ENCODE measurements at places on chromosomes 7 and 10. TPM values are rescaled to one million over a fixed set of nuclear protein-coding genes. Genes with fewer than 3 reads are reported as not detected.

The METTL27 gene
- 2.8 TPM for total RNA-seq

The GLI3 gene
- 0.12 TPM for total RNA-seq

The MPP7 gene
- 20.2 TPM for total RNA-seq

The ALOX5 gene
- total RNA-seq, result 6.7 TPM

The WDR86 gene
- total RNA-seq, result 0.77 TPM

The HKDC1 gene
- 10.9 TPM for total RNA-seq

The ANLN gene
- total RNA-seq, result 100 TPM

The PLAC9 gene
- total RNA-seq, result not detected

The MKX gene
- not detected for total RNA-seq

The AKR1C8 gene
- 0.27 TPM for total RNA-seq

The IQUB gene
- total RNA-seq, result not detected

The GRK5 gene
- total RNA-seq, result 26.0 TPM

The CRHR2 gene
- not detected for total RNA-seq

The HYAL4 gene
- 0.54 TPM for total RNA-seq

The SHH gene
- total RNA-seq, result not detected

The MUC3A gene
- not detected for total RNA-seq

DNA sequence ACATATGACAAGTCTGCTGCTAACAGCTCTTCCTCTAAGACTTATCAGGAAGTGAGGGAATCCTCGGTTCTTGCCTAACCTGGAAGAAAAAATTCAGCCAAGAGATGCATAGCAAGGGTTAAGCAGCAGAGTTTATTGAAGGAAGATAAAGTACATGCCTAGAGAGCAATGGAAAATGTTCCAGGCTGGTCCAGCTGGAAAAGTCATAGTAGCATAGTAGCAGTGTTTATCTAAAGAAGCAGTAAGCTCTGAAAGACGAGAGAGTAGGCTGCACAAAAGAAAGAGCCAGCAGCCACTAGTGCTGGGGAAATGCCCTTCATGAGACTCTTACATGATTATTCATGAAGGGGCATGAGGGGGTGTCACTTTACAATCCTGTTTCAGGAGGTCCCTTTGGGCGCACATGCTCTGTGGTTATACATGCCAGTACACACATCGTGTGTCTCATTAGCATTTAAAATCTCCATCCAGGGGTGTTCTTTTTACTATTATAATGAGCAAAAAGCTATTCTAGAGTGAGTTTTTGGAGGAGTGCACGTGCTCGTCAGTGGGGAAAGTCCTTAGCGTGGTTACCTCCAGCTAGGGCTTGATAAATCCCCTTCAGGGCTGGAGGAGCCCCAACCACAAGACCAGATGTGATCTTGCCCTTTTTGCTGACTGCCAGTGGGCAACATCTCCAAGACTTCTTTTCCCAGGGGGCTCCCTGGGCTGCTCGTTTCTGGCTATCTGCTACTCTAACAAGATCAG is 716.1 kb downstream of the PARD3 start:
- H3K4me1 ChIP-seq, result no peaks in the 10 kb centered on the region
- no peak overlapping the region for H3K27ac ChIP-seq
- H3K36me3 ChIP-seq, result no peaks in the 10 kb centered on the region
- H3K27me3 ChIP-seq, result no peaks in the 10 kb centered on the region

DNA sequence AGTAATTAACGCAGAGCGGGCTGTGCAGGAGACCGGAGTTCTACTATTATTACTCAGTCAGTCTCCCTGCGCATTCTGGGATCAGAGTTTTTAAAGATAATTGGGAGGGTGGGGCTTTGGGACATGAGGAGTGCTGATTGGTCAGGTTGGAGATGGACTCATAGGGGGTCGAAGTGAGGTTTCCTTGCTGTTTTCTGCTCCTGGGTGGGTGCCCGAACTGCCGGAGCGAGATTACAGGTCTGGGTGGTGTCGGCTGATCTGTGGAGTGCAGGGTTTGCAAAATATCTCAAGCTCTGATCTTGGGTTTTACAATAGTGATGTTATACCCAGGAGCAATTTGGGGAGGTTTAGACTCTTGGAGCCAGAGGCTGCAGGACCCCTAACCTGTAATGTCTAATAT is 3.9 kb upstream of the LRRC27 start:
- H3K27ac ChIP-seq, result no peak overlapping the region
- peaks cover 58% of the 10 kb centered on the region for H3K36me3 ChIP-seq
- no peaks in the 10 kb centered on the region for H3K27me3 ChIP-seq
- DNase-seq, result no peak

DNA sequence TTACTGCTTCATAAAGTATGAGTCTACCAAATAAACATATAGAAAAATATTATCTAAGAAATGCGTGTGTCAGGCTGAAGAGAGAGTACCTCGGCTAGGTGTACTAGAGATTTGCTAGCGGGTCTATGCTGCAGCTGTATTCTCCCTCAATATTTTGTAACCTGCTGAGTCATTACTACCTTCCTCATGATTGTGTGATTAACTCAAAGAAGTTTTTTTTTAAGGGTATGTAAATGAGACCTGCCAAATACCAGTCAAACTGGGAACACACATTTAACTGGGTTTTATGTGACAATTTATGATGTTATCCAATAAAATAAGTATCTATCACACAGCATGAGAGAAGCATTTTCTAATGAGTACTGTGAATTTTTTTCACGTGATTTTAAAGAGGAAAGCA is 180.4 kb downstream of the RNF133 start:
- H3K27me3 ChIP-seq, result no peaks in the 10 kb centered on the region
- no peaks in the 10 kb centered on the region for H3K36me3 ChIP-seq
- no peak overlapping the region for H3K27ac ChIP-seq
- no peak for DNase-seq
- no peak overlapping the region for H3K4me3 ChIP-seq
- no peaks in the 10 kb centered on the region for H3K4me1 ChIP-seq

DNA sequence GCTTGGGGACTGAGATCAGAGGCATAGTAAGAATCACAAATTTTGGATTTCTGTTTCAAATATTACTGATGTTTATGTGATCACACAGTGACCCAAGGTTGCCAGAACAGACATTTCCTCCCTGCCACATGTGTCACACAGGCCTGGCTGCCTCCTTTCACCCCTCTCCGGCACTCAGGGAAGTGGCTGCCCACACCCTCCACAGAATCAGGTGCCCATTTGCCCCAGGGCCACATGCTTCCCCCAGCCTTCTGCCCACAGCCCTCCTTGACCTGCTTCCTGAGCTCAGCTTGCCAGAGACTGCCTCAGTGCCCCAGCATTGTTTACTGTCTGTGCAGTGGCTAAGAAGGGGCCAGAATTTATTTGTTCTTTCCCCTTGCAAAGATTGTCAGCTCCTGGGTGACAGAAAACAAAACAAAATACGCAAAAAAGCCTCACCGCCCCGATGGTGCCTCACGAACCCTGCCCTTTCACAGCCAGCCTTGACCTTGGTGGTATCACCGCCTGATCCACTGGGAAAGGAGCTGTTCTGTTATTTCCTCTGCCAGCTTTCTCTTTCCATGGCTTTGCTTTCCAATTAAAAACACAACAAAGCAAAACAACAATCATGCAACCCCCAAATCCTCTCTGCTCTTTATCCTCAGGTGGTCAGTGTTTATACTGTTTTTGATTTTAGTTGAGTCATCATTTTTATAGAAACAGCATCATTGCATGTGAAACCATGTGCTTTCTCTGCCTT is 52.8 kb downstream of the CHN2 start:
- peaks cover 7% of the 10 kb centered on the region for H3K27me3 ChIP-seq
- DNase-seq, result no peak
- H3K4me3 ChIP-seq, result no peak overlapping the region
- peaks cover 18% of the 10 kb centered on the region for H3K4me1 ChIP-seq
- no peak overlapping the region for H3K27ac ChIP-seq

DNA sequence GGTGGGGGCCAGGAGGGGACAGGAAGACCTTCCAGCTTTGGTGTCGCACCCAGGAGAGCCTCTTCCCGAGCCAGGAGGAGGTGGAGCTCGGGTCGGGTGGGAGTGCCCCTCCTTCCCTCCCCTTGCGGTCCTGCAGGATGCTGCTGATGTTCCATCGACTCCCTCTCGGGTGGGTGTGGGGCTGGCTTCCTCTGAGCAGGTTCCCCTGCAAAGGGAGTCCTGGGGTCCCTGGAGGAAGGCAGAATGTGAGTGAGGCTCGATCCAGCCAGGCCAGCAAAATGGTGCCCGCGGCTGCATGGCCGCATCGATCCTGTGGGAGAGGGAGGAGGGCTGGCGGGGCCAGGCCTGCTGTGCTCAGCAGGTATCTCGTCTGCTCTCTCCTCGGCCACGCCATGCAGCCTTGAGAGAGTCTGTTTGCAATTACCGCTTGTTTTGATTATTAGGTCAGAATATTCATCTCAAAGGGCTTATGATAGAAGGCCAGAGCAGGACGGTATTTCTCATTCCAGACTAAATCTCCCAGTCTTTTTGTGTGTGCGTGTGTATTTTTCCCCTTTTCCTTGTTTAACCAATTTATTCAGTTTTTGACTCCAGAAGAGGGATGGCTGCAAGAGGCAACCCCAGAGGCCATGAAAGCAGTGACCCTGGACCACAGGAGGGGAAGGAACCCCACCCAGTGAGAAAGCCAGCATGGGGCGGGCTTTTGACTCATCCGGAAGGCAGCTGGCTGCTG is 137.3 kb upstream of the ZMIZ1 start:
- H3K4me1 ChIP-seq, result no peaks in the 10 kb centered on the region
- no peak overlapping the region for H3K4me3 ChIP-seq
- no peaks in the 10 kb centered on the region for H3K27me3 ChIP-seq
- H3K36me3 ChIP-seq, result no peaks in the 10 kb centered on the region
- H3K27ac ChIP-seq, result no peak overlapping the region

DNA sequence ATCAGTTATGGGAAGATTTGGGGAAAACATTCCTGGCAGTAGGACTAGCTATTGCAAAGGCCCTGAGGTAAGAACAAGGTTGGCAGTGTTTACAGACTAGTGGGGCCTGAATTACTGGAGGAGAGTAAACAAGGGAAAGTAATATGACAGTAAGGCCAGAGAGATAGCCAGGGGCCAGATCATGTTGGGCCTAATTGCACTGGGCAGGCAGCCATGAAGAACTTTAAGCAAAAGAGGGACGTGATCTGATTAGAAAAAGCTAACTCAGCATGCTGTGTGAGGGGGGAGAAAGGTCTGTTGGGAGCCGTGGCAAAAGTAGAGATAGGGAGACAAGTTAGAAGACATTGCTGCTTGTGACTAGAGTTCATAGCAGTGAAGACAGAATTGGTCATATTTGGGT is 9.2 kb downstream of the NUP42 start:
- H3K27ac ChIP-seq, result no peak overlapping the region
- H3K4me3 ChIP-seq, result no peak overlapping the region
- no peaks in the 10 kb centered on the region for H3K27me3 ChIP-seq
- DNase-seq, result no peak
- H3K4me1 ChIP-seq, result peaks cover 6% of the 10 kb centered on the region
- peaks cover 37% of the 10 kb centered on the region for H3K36me3 ChIP-seq

- no peak overlapping the region for H3K27ac ChIP-seq
- H3K36me3 ChIP-seq, result no peaks in the 10 kb centered on the region
- H3K27me3 ChIP-seq, result no peaks in the 10 kb centered on the region
- no peak overlapping the region for H3K4me3 ChIP-seq
- H3K4me1 ChIP-seq, result peaks cover 3% of the 10 kb centered on the region
Measured at GRCh38 chr7:3246127-3246526, 54.9 kb upstream of the SDK1 start.

GRCh38 chr10:12418000-12418399 is 68.7 kb downstream of the CAMK1D start:
- DNase-seq, result no peak
- no peaks in the 10 kb centered on the region for H3K27me3 ChIP-seq
- no peak overlapping the region for H3K27ac ChIP-seq
- no peak overlapping the region for H3K4me3 ChIP-seq

GRCh38 chr10:31803606-31804351 is 124.9 kb downstream of the ARHGAP12 start:
- DNase-seq, result no peak
- peaks cover 6% of the 10 kb centered on the region for H3K4me1 ChIP-seq

- DNase-seq, result no peak
- no peaks in the 10 kb centered on the region for H3K27me3 ChIP-seq
- H3K4me1 ChIP-seq, result peaks cover 3% of the 10 kb centered on the region
- H3K36me3 ChIP-seq, result no peaks in the 10 kb centered on the region
- no peak overlapping the region for H3K4me3 ChIP-seq
Measured at GRCh38 chr7:159105066-159105780, 39.4 kb downstream of the VIPR2 start.

GRCh38 chr7:27933671-27934565 is 194.0 kb downstream of the TAX1BP1 start:
- no peaks in the 10 kb centered on the region for H3K36me3 ChIP-seq
- H3K27me3 ChIP-seq, result no peaks in the 10 kb centered on the region
- H3K4me1 ChIP-seq, result no peaks in the 10 kb centered on the region
- H3K4me3 ChIP-seq, result no peak overlapping the region
- H3K27ac ChIP-seq, result no peak overlapping the region

DNA sequence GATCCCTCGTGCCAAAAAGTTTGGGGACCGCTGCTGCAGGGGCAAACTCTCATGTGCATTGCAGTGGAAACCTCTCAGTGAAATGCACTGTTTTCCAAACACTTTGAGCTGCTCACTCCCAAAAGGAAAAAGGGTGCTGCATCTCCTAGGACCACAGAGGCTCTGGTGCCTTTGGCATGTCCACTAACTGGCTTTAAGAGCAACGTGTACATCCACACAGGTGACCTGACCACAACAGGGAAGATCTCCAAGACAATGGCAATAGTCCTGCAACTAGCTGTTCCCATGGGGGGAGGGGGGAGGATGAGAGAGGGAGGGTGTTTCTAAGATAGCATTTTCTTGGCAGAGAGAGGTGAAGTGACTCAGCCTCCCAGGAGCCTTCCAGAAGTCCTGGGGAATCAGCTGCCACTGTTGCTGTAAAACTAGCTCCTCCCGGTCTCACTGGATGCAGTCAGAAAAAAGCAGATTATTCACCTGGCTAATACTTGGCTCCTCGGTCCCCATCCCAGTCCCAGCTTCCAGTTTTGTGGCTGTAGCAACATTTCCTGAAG is 181.7 kb downstream of the HECW1 start:
- no peak for DNase-seq
- no peaks in the 10 kb centered on the region for H3K4me1 ChIP-seq
- peaks cover 6% of the 10 kb centered on the region for H3K27me3 ChIP-seq
- H3K27ac ChIP-seq, result no peak overlapping the region

- H3K4me1 ChIP-seq, result peaks cover 3% of the 10 kb centered on the region
- no peak overlapping the region for H3K4me3 ChIP-seq
- H3K36me3 ChIP-seq, result peaks cover 42% of the 10 kb centered on the region
- DNase-seq, result peak; percentile 42
Measured at GRCh38 chr7:135620980-135621850, 41.1 kb upstream of the STMP1 start.

DNA sequence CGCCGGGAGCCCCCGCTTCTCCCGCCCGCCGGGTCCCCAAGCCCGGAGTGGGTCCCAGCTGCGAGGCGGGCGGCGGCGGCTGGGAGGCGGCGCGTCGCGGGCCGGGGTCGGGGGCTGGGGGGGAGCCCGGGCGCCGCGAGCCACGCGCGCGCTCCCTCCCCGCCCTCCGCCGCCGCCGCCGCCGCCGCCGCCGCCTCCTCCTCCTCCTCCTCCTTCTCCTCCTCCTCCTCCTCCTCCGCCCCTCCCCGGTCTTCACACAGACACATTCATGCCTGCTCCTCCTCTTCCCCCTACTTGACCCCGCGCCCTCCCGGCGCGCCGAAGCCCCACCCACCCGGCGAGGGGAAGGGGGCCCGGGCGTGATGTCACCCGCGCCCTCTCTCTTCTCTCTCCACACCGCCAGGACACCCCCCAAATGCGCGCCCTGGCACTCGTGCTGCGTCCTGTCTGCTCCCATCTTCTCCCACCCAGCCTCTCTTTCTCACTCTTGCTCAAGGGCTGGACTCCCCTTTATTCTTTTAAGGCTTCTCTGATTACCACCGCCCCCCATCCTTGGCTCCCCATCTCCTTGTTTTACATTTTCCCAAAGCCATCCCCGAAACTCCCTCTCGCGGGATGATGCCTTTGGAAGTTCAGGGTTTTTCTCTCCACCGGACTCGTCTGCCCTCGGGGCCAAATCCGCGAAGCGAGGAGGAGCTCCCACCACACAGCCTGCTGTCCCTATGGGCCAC is 967 bp upstream of the GLI3 start:
- no peaks in the 10 kb centered on the region for H3K36me3 ChIP-seq
- peak overlapping the region; percentile 72 for H3K4me3 ChIP-seq
- peaks cover 76% of the 10 kb centered on the region for H3K27me3 ChIP-seq
- H3K27ac ChIP-seq, result no peak overlapping the region
- H3K4me1 ChIP-seq, result peaks cover 11% of the 10 kb centered on the region
- DNase-seq, result no peak
